ENCODE measurements at places on chromosomes 6 and 20.

DNA sequence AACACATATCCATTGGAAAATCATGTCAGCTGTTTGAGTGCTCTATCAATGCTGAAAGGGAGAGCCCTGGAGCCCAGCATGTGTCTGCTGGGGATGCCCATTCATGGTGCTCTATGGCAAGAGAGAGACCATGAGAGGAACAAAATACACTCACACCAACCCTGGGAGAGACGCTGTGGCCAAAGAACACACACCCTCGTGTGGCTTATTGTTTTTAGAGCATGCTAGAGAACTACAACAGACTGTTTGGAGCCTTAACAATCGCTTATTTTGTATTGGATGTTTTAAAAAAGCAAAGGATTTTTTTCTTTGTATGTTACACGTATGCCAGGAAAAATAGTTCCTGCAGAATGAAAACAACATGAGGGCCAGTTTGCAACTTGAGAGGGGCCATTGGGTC, 151.0 kb downstream of the SLC24A3 start:
- no peak for DNase-seq

- DNase-seq, result no peak
Measured at GRCh38 chr6:169292338-169293124, 38.9 kb upstream of the THBS2 start.

- no peak for DNase-seq
Measured at GRCh38 chr20:51902933-51903332, 100.6 kb upstream of the SALL4 start.

DNA sequence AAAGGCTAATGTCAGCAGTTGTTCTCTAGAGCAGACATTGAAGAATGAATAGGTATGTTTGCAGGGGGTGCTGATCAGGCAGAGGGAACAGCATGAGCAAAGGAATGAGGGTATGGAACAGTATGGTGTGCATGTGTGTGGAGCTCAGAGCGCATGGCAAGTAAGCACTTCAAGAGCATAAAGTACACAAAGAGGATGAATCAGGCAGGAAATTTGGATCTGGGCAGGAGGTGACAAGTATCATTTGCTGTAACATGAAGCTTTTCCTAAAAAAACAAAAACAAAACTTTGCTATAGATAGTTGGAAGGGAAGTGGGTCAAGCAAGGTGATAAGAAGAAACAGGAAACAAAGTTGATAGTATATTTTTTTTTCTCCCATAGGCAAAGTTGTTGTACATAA, 746.8 kb downstream of the HDGFL1 start:
- DNase-seq, result no peak
